ENCODE measurements at places on chromosomes 3 and 15.

DNA sequence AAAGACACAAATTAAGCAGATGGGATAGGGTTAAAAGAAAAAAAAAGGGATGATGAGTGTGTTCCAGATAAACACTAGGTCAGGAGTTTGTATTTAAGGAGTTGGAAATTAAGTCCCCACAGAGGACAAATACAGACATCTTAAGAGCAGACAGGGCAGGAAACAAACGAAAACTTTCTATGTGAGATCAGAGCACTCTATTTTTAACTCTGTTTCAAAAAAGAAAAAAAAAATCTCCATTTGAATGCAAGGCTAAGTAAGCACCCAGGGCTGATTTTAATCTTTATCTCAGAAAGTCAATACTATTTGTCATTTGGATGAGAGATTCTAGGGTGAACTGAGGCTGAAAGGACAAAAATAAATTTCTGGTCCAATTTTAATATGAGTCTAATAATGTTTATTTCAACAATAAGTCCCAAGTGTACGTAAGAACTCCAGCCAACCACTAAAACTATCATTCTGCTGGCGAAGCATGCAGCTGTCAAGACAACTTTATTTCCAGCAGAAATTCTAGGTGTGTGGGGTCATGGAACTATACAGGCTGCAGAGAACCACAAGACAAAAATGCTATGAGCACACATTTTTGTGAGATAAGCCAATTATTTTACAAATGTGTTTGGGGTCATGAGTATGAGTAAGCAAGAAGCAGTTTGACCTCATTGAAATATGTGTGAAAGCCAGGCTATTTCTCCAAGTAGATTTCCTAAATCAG is 186.1 kb downstream of the FMN1 start:
- DNase-seq = no peak

DNA sequence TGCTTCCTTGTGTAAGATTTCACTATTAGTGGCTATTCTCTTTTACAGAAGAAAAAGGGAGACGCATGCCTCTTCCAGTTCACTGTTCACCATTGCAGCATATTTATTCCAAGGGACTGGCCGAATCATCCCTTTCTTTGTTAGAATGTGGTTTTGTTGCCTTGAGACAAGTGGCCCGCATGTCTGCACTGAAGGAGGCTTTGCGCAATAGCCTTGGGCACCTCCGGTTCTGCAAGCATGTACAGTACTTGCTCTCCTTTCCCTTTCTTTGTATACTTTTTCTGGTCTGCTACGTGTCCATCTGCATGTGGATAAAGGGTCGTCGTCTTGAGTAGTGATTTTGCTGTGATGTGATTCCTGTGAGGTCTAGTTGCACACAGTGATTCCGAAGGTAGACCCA is 43.0 kb downstream of the FLNB start:
- DNase-seq = no peak

DNA sequence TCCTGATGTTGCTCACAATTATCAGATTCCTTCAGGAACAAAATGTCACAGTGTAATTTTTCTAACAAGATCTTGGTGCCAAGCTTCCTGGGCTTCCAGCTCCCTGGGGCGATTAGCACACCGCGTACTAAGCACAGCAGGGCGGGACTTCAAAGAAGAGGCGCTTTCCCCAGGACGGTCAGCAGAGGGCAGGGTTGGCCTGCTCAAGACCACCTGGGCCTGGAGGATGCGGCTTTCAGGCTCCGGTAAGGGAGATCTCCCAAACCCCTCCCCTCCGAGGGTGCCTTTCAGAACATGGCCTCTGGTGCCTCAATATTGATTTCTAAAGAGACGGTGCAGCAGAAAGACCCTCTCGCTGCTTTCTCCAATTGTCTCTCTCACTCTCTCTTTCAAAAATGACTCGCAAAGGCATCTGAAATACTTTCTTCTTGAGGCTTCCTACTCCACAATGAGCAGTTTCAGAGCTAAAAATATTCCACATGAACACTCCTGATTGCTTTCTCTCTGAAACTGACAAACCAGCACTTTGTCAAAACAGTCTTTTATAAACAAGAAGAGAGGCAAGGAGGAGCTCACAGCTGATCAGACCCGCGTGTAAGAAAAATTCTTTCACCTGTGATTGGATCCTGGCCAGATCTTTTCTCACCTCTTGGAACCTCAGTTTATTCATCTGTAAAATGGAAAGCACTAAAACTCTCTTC is 154.0 kb downstream of the ADAMTS9 start:
- DNase-seq = peak; percentile 29

GRCh38 chr15:23877502-23878412 is 190.7 kb upstream of the NDN start:
- DNase-seq = no peak

DNA sequence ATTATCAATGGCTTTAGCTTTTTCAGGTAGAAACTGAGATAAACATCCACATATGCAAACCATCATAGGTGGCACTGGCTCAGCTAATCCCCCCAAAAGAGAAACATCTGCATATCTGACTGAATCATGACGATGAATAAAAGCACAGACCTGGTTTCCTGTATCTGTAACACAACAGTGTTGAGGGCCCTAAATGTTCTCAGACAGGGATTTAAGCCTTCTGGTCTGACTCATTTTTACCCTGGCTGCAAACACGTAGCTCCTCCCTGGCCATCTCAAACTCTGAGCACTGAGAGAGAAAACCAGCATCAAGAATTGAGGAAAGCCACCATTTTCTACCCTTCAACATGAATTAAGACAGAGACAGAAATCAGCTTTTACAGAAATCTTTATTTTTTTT is 35.2 kb downstream of the GLB1 start:
- DNase-seq = no peak

DNA sequence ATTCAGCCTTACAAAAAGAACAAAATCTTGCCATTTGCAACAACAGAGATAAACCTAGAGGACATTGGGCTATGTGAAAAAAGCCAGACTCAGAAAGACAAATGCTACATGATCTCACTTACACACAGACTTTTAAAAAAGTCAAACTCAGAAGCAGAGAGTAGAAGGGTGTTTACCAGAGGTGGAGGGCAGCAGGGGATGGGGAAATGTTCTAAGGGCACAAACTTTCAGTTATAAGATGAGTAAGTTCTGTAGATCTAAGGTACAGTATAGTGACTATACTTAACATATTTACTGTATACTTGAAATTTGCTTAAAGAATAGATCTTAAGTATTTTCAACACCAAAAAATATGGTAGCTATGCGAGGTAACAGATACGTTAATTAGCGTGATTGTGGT is 3.0 kb downstream of the MYEF2 start:
- no peak for DNase-seq

DNA sequence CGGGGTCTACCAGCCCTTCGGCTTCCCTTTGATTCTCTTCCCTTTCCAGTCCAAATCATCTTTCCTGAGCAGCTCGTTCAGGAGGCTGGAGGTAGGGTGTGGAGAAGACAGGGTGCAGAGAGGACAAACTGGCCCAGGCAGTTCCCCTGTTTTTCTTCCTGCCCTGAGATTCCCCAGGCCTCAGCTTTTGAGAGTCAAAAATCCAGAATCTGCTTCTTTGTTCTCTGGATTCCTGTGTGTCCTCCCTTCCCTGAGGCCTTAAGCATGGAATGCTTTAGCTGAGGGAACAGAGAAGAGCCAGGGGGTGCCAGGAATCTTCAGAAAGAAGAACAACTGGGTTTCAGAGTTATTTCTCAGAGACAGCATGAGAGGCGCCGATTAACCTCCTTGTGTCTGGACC is 26.7 kb upstream of the LRTM1 start:
- no peak for DNase-seq

DNA sequence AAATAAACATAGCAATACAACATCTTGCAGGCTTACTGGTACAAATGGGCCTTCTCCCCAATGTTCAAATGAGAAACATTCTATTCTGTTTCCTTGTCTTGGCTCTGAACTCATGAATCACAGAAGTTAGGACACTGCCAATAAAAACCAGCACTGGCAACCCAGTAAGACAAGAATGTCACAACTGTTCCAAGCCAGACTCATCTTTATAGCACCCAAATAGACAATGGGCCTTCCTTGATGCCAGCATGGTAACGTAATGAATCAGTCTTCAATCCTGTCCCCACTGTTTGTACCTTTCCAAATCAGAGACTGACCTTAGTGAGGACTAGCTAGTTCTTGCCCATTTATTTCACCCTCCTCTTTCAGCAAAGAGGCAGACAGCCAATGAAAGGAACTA is 14.1 kb upstream of the RPS17 start:
- DNase-seq = no peak

GRCh38 chr15:31261266-31262142 is 65.1 kb upstream of the KLF13 start:
- no peak for DNase-seq

GRCh38 chr15:66094331-66094730 is 159.2 kb downstream of the MEGF11 start:
- DNase-seq = no peak

GRCh38 chr3:17136136-17136721 is 251.5 kb downstream of the PLCL2 start:
- no peak for DNase-seq

DNA sequence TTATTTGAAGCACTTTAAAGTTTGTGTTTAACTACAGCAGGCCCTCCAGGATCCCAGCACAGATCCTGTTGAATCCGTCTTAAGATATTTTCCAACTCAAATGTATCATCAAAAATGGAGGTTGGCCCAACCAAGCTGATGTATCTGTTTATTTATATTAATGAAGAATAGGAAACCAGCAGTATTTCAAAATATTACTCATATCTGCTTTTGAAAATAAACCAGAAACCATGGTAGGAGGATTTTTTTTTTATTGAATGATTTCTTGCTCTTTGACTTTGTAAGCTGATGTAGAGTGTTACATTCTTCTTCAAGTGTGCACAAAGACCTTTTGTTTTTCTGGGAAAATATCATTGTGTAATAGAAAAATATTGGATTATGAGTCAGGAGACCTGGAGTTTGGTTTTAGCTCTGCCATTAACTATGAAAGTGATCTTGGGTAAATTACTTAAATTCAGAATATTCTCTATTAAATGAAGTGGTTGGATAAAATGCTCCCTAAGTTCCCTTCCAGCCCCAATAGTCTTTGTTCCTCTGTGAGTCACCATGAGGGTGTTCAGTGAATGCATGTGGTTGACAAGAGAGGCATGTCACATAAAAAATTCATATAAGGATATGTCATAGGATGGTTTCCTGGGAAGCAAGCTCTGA is 221.3 kb upstream of the GAP43 start:
- no peak for DNase-seq

DNA sequence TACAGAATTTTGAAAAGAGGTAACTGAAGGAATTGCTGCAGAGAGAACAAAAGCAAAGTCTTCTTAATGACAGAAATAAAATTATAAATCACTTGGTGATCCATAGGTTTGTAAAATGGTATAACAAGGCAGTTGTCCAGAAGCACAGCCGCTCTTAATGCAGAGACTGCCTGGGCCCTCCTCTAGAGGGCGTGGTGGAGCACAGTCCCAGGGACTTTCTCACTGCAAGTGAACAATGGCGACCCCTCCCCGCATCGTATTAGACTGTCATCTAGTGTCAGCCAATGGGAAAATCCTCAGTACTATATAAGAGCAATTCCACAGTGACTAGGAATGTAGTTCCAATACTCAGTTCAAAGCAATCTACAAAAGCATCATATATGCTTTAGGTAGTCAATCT is 26.4 kb upstream of the ZBED2 start:
- DNase-seq = no peak

- no peak for DNase-seq
Observed at GRCh38 chr15:74283368-74283767, 47.2 kb downstream of the CCDC33 start.

- DNase-seq = no peak
Observed at GRCh38 chr3:24253336-24253735, 241.3 kb downstream of the THRB start.

DNA sequence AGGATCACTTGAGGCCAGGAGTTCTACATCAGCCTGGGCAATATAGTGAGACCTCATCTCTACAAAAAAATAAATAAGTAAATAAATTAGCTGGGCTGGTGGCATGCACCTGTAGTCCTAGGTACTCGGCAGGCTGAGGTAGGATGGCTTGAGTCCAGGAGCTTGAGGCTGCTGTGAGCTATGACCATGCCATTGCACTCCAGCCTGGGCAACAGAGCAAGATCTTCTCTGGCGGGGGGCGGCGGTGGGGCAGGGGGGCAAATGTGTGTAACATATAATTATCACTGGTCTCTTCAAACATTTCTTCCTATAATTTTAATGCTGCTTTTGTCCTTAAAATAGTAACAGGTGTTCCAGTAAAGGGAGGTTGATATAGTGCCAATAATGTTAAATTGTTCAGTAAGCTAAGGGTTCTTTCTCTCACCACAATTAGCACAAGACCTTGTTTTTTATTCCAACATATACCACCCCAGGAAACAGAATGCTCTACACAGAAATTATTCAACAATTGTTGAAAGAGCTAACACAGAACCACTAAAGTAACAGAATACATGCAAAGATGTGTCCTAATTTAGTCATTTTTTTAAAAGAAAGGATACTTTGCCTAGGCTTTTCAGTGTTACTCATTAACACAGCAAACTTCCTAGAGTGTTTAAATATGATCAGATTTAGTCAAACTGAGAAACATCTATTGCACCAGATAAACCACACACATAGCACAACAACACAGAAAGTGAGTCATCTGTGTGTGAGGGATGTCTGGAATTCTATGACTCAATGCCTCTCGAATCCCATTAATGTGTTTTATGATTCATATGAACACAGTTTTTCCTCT is 29.1 kb downstream of the ANKRD28 start:
- no peak for DNase-seq

- DNase-seq = no peak
Observed at GRCh38 chr15:92586383-92586942, 69.1 kb downstream of the FAM174B start.

DNA sequence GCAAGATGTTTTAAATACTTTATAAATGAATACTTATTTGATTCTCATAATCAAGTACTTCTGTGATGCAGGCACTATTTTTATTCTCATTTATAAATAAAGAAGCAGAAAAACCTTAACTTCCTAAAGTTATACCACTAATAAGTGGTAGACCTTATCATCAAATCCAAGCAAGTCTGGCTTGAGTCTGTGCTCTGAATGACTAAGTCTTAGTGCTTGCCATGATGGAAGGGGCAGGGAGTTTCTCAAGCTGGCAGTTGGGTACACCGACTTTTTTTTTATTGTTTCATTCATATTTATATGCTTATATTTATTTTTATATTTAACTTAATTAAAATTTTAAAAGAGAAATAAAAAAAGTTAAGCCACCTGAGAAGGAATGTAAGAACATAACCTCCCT is 23.6 kb downstream of the SLMAP start:
- DNase-seq = no peak

DNA sequence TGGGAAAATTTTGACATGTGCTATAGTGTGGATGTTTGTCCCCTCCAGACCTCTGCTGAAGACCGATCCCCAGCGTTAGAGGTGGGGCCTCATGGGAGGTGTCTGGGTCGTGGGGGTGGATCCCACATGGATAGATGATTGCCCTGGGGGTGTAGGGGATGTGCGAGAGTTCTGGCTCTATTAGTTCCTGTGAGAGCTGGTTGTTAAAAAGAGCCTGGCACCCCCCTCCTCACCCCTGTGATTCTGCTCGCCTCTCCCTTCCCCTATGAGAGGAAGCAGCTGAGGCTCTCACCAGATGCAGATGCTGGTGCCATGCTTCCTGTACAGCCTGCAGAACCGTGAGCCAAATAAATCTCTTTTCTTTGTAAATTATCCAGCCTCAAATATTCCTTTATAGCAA is 67.4 kb downstream of the ATP10A start:
- no peak for DNase-seq

All from DMS153 (cell line).